ENCODE measurements at places on chromosomes 6 and 20.

DNA sequence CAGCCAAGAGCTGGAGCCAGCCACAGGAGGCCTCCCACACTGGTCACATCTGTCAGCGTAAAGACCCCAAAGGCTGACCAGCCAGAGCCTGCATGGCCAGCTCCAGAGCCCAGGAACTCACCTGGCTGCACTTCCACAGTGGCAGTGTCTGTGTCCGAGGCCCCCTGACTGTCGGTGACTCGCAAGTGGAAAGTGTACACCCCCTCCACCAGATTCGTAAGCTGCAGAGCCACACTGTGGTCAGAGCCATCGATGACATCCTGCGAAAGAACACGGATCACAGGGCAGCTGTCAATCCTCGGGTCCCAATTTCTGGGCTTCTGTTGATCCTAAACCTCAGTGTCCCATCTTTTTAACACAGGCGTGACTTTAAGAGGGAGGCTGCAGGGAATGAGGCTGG is 69.3 kb downstream of the ALDH5A1 start:
- no peak for DNase-seq
- no peak overlapping the region for H3K4me3 ChIP-seq
- no peaks in the 10 kb centered on the region for H3K4me1 ChIP-seq

GRCh38 chr20:64036346-64037198 is 590 bp downstream of the C20orf204 start:
- DNase-seq, result no peak
- H3K4me1 ChIP-seq, result peaks cover 72% of the 10 kb centered on the region
- peak overlapping the region; percentile 33 for H3K27ac ChIP-seq
- H3K27me3 ChIP-seq, result no peaks in the 10 kb centered on the region
- H3K36me3 ChIP-seq, result peaks cover 15% of the 10 kb centered on the region

DNA sequence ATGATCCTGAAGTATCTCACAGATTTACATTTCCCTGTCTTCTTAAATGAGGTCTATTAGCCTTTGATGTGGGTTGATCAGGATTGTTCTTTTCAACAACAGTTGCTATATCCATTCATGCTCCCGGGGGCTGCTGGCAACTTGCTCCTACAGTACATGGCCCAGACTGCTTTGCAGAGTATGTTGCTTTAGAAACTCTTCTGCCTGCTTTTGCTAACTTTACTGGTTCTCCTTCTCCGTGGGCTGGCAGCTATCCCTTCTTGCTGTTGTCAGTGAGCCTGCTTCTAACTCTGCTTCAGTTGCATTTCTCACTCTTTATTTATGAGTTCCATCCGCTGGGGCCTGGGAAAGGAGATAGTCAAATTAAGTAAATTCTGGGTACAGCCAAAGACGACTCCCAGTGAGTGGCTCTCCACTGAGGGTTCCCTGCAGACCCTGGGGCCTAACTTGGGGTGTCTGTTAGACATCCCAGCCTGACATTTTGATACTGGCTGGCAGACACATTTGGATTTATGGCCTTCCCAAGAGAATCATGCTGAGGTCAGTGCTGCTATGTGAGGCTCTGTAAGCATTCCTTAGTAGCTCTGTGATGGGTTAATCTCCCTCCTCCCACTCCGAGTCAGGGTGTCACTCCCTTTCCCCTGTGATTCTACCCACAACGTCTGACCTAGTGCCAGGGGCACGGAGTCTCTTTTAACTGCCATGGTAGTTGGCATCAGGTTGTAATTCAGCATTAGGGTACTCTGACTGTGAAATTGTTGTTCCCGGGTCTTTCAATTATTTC is 73.6 kb downstream of the SLX4IP start:
- H3K4me1 ChIP-seq, result peaks cover 14% of the 10 kb centered on the region
- DNase-seq, result no peak
- H3K27me3 ChIP-seq, result no peaks in the 10 kb centered on the region
- H3K36me3 ChIP-seq, result no peaks in the 10 kb centered on the region

- peaks cover 30% of the 10 kb centered on the region for H3K27me3 ChIP-seq
- H3K4me3 ChIP-seq, result no peak overlapping the region
- no peak for DNase-seq
- peaks cover 16% of the 10 kb centered on the region for H3K4me1 ChIP-seq
- H3K36me3 ChIP-seq, result no peaks in the 10 kb centered on the region
Measured at GRCh38 chr20:31875671-31876070, 5.2 kb downstream of the TTLL9 start.

- no peak overlapping the region for H3K4me3 ChIP-seq
- H3K36me3 ChIP-seq, result peaks cover 43% of the 10 kb centered on the region
- no peak for DNase-seq
- H3K27ac ChIP-seq, result peak overlapping the region; percentile 11
- H3K4me1 ChIP-seq, result no peaks in the 10 kb centered on the region
- no peaks in the 10 kb centered on the region for H3K27me3 ChIP-seq
Measured at GRCh38 chr20:47274401-47275108, 81.9 kb downstream of the ZMYND8 start.

- DNase-seq, result no peak
- no peaks in the 10 kb centered on the region for H3K4me1 ChIP-seq
- no peaks in the 10 kb centered on the region for H3K27me3 ChIP-seq
- H3K27ac ChIP-seq, result no peak overlapping the region
Measured at GRCh38 chr6:158109748-158110147, 58.3 kb downstream of the SERAC1 start.

- DNase-seq, result no peak
- no peak overlapping the region for H3K4me3 ChIP-seq
- no peaks in the 10 kb centered on the region for H3K4me1 ChIP-seq
- no peaks in the 10 kb centered on the region for H3K36me3 ChIP-seq
Measured at GRCh38 chr20:7629880-7630279, 310.4 kb downstream of the HAO1 start.

- H3K36me3 ChIP-seq, result no peaks in the 10 kb centered on the region
- no peaks in the 10 kb centered on the region for H3K27me3 ChIP-seq
- no peak overlapping the region for H3K27ac ChIP-seq
- DNase-seq, result no peak
Measured at GRCh38 chr6:127191716-127192115, 73.2 kb downstream of the RSPO3 start.

DNA sequence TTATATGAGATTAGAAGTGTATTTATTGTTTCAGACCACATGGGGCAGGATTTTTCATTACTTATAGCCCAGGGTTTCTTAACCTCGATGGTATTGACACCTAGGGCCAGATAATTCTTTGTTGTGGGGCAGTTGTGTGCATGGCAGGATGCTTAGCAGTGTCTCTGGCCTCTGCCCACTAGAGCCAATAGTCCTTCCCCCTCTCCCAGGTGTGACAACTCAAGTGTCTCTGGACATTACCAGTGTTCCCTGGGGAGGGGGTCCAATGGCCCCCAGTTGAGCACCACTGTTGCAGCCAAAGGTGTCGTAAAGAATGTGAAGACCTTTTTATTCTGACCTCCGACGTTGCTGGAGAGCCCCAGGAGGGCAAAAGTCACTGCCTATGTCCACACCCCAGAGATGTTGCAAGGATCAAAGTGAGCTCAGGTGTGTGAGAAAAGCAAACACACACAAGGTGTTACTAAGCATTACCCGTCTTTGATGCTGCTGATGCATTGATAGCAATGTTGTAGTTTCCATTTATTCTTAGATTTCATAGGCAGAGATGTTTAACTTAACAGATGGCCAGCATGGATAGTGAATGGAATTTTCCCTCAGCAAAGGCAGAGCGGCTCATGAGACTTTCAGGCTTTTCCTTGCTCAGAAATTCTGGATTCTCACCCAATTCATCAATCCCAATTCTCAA is 22.2 kb downstream of the BANF2 start:
- H3K4me3 ChIP-seq, result no peak overlapping the region
- DNase-seq, result no peak
- H3K27ac ChIP-seq, result no peak overlapping the region
- H3K36me3 ChIP-seq, result no peaks in the 10 kb centered on the region
- no peaks in the 10 kb centered on the region for H3K4me1 ChIP-seq

DNA sequence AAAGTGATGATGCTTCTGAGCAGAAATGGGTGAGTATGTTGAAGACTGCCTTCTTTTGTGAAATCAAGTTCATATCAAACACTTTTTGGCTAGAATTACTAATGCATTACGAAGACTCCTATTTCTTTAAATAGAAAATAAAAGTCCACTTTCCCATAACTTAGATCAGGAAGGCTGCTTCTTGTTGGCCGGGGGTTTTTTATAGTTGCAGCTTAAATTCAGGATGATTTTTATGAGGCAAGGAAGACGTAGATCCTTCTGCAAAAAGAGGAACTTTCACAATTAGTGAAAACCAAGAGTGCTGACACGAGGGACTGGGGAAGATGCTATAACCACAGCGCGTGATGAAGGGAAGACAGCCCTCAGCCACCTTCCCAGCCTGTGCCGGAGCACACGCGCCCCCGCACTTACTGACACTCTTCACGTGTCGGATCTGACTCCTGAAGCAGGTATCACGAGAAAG is 206.1 kb upstream of the PRDM1 start:
- no peak overlapping the region for H3K27ac ChIP-seq
- H3K27me3 ChIP-seq, result peaks cover 2% of the 10 kb centered on the region

GRCh38 chr6:14511061-14511586 is 393.6 kb downstream of the CD83 start:
- H3K4me1 ChIP-seq, result no peaks in the 10 kb centered on the region

DNA sequence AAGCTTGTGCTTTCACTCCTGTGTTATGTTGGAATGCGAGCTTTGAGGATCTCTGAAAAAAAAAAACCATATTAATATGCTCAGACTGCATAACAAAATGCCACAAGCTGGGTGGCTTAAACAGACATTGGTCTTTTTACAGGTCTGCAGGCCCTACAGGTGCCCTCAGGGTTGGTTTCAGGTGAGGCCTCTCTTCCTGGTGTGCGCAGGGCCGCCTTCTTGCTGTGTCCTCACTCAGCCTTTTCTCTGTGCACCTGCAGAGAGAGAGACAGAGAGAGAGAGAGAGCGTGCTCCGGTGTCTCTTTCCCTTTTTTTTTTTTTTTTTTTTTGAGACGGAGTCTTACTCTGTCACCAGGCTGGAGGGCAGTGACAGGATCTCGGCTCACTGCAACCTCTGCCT is 114.1 kb upstream of the SNX9 start:
- no peak overlapping the region for H3K4me3 ChIP-seq
- no peak overlapping the region for H3K27ac ChIP-seq
- no peaks in the 10 kb centered on the region for H3K36me3 ChIP-seq
- no peak for DNase-seq

DNA sequence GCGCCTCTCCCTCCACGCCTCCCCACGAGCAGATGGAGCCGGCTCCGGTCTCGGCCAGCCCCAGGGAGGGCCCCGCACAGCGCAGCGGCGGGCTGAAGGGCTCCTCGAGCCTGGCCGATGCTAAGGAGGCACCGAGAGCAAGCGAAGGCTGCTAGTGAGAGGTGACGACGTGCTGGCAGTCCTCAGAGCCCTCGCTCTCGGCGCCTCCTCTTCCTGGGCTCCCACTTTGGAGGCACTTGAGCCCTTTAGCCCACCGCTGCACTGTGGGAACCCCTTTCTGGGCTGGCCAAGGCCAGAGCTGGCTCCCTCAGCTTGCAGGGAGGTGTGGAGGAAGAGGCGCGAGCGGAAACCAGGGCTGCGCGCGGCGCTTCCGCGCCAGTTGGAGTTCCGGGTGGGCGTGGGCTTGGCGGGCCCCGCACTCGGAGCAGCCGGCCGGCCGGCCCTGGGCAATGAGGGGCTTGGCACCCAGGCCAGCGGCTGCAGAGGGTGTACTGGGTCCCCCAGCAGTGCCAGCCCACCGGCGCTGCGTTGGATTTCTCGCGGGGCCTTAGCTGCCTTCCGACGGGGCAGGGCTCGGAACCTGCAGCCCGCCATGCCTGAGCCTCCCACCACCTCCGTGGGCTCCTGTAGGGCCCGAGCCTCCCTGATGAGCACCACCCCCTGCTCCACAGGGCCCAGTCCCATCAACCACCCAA is 2.5 kb upstream of the TMEM14C start:
- peak; percentile 72 for DNase-seq
- H3K4me1 ChIP-seq, result peaks cover 27% of the 10 kb centered on the region
- H3K4me3 ChIP-seq, result peak overlapping the region; percentile 57

GRCh38 chr6:143953922-143954321 is 54.1 kb downstream of the PLAGL1 start:
- no peak overlapping the region for H3K27ac ChIP-seq
- no peak overlapping the region for H3K4me3 ChIP-seq
- H3K36me3 ChIP-seq, result no peaks in the 10 kb centered on the region
- no peak for DNase-seq

GRCh38 chr6:118892355-118892991 is 1.5 kb upstream of the ASF1A start:
- H3K27ac ChIP-seq, result peak overlapping the region; percentile 91
- H3K36me3 ChIP-seq, result no peaks in the 10 kb centered on the region
- peaks cover 78% of the 10 kb centered on the region for H3K4me1 ChIP-seq
- DNase-seq, result no peak
- H3K27me3 ChIP-seq, result no peaks in the 10 kb centered on the region

DNA sequence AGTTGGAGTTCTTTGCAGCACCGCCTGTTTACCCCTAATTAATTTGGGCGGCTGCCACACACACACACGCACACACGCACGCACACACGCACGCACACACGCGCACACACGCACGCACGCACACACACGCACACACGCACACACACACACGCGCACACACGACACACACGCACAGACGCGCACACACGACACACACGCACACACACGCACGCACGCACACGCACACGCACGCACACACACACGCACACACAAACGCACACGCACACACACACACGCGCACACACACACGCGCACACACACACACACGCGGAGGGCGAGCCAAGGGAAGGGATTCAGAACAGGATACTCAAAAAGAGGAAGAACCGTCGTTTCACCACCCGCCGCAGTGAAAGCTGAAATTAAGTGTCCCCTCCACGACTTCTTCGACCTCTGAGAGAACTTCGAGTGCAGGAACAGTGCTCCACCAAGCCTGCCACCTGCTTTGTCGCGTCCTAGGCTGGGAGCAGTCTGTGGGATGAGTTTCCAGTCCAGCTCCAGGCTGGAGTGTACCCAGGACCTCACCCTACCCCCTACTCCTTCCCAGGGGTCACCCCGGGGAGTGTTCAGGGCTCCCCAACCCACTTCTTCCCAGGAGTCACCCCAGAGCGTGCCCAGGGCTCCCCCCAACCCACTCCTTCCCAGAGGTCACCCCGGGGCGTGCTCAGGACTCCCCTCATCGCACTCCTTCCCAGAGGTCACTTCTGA is 1.1 kb downstream of the RNASET2 start:
- H3K4me1 ChIP-seq, result peaks cover 90% of the 10 kb centered on the region
- H3K27ac ChIP-seq, result peak overlapping the region; percentile 95
- H3K27me3 ChIP-seq, result no peaks in the 10 kb centered on the region
- H3K4me3 ChIP-seq, result peak overlapping the region; percentile 90
- H3K36me3 ChIP-seq, result peaks cover 6% of the 10 kb centered on the region

- peaks cover 4% of the 10 kb centered on the region for H3K27me3 ChIP-seq
- no peak for DNase-seq
- H3K4me3 ChIP-seq, result no peak overlapping the region
- H3K27ac ChIP-seq, result no peak overlapping the region
- H3K4me1 ChIP-seq, result no peaks in the 10 kb centered on the region
Measured at GRCh38 chr20:5353624-5354496, 37.1 kb upstream of the PROKR2 start.
